Fibroblast of skin of right quadriceps (primary cell): ENCODE measurements at places on chromosomes 6 and 20.
A peak's percentile ranks its signal among the peaks of the same experiment; 100 is the strongest.

DNA sequence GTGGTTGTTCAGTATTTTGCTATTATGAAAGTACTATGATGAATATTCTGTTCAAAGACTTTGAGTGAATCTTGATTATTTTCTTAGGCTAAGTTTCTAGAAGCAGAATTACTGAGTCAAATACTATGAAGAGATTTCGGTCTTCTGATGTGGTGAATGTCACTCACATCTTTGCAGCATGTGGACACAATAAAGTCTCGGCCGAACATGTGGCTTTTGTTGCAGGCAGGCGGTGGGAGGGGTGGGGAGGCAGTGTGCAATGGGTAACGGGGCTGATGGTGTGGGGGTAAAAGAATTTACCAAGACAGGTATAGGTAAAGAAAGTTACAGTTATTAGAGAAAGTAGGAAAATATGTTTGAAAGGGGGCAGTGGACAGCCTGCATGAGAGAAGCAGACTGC is 156.4 kb upstream of the DTNBP1 start:
- DNase-seq, result no peak

DNA sequence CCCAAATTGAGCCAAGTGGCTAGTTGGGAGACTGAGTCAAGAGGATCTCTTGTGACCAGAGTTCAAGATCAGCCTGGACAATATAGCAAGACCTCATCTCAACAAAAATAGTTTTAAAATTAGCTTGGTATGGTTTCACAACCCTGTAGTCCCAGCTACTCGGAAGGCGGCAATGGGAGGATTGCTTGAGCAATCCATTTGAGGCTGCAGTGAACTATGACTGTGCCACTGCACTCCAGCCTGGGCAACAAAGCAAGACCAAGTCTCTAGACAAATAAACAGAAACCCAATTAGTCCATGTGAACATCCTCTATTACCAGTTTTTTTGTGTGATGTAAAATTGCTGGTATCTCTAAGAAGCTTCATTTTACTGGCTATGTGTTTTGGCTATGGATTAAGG is 106.2 kb downstream of the TULP4 start:
- DNase-seq, result no peak

DNA sequence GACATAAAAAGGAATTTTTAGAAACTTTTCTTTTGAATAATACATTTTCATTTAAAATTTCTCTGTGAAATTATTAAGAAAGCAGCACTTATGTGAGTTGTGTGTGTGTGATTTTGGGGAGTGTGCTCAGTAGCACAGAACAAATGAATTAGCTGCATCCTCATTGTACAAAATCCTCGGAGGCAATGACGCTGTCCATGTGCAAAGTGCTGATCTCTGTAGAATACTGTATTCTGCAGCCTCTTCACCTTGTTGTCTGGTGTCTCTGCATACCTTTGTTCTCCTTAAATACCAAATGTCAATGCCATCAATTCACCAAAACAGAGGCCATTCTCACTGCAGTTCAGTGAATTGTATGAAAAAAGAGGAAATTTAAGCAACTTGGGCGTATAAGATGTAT is 838.4 kb downstream of the QKI start:
- DNase-seq, result peak; percentile 11

DNA sequence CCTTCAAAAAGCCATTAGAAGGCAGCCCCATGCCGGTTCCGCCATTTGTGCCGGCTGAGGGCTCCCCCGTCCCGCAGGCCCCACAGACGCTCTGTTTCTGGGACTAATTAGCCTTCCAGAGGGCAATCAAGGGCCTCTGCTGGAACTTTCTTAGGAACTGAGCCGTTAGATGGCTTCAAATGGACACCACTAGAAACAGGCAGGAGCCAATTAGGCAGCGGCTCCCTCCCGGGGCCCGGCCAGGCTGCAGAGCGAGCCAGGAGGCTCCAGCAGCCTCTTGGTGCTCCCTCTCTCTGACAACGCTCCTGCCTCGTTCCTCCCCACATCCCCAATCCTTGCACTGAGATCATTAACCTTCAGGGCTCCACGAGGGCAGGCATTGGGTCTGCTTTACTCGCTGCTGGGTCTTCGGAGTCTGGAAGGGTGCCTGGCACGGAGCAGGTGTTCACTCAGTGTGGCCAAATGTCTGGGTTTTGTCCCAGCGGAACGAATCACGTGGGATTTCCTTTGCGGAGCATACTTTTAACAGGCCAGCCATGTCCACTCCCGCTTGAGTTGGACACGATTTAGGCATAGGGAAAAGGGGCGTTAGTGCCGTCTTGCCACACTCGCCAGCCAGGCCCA is 98.3 kb downstream of the TMEM242 start:
- DNase-seq, result no peak

DNA sequence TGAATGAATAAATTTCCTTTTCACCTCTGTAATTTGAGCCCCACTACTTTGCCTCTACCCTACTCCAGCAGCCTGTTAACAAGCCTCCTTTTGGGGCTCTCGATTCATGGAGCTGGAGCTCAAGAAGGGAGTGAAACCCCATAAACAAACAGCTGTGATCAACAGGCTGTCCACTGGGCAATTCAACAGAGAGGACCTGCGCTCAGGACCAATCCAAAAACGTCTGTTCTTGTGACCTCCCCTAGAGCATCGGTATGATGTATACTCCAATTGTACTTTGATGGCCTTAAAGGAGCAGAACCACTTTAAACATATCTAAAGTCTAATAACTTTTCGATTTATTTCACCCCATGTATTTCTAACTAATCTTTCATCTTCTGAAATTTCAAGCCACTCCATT is 37.4 kb downstream of the HIVEP2 start:
- DNase-seq, result no peak

GRCh38 chr6:160131636-160132296 is 10.2 kb downstream of the SLC22A1 start:
- DNase-seq, result no peak

DNA sequence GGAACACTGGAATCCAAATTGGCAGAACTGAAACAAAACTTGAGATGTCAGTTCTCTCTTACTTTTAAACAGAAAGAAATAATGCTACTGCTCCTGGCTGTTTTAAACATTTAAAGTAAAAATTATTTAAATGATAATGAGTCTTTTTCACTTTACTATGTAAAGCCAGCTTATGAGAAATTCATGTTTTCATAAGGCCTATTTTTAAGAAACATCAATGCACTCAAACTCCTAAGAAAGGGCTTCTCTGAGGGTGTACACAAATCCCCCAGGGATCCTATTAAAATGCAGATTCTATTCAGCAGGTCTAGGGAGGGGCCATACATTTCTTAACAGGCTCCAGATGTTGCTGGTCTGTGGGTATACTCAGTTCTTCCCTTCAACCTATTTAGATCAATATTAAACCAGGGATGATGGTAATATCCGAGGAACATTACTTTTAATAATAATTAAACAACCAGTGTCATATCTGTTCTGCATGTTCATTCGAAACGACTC is 2.3 kb downstream of the FERMT1 start:
- no peak for DNase-seq

DNA sequence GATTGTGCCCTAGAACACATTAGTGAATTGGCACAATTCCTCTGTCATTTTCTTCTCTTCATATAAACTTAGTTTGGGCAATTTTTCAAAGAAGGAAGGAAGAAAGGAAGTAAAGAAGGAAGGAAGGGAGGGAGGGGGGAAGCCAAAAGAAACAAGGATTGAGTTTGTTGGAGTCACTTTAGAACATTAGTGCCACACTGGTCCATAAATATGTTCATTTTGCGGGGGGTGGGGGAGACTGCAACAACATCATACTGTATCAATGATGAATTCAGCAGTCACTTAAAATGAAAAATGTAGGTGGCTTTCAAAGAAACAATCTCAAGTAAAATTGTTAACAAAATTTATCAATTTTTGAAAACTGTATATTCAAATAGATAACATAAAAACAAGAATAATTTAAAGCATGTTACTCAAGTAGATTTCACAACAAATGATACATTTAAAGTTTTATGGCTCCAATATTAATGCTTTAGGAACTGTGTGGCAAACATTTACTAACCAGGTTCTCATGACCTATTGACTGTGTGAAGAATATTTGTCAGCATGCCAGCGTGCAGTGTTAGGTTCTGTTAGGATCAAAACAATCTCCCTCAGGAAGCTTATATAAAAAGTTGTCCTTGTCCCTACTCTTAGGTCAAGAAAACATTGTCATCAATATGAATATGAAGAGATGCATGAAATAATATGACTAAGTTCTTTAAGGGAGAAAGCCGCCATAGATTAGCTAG is 208.1 kb upstream of the AGPAT4 start:
- peak; percentile 25 for DNase-seq

DNA sequence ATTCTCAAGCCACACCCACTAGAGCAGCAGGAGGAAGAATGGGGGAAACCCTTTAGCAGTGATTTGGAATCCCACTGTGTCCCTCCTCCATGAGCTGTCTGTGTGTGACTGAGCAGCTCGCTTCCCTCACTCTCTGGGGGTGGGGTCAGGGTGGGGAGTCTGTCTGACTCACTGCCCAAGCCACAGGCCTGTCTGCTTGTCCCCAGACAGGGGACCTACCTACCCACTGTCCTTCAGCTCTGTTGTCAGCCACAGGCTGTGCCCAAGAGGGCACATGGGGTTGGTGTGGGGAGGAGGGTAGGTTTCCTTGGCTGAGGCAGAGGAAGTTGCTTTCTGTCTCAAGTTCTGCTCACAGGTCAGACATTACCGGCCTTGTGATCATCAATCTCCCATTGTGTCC is 127.0 kb downstream of the MAFB start:
- peak; percentile 44 for DNase-seq

DNA sequence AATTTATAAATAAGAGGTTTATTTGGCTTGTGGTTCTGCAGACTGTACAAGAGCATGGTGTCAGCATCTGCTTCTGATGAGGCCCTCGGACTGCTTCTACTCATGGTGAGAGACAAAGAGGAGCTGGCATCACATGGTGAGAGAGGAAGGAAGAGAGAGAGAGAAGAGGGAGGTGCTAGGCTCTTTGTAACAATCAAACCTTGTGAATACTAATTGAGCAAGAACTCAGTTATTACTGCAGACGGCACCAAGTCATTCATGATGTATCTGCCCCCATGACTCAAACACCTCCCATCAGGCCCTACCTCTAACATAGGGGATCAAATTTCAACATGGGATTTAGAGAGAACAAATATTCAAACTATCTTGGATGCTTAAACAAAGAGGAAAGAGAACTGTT is 6.3 kb upstream of the SIRPG start:
- DNase-seq, result peak; percentile 6
